KG1 (cell line): ENCODE measurements at places on chromosomes 5 and 9.

- no peak for DNase-seq
These were observed 143.4 kb downstream of the CDH12 start for GRCh38 chr5:22709743-22710142.

GRCh38 chr5:133114166-133114932 is 62.5 kb downstream of the HSPA4 start:
- no peak for DNase-seq

GRCh38 chr5:88662846-88663245 is 220.1 kb downstream of the MEF2C start:
- no peak for DNase-seq

DNA sequence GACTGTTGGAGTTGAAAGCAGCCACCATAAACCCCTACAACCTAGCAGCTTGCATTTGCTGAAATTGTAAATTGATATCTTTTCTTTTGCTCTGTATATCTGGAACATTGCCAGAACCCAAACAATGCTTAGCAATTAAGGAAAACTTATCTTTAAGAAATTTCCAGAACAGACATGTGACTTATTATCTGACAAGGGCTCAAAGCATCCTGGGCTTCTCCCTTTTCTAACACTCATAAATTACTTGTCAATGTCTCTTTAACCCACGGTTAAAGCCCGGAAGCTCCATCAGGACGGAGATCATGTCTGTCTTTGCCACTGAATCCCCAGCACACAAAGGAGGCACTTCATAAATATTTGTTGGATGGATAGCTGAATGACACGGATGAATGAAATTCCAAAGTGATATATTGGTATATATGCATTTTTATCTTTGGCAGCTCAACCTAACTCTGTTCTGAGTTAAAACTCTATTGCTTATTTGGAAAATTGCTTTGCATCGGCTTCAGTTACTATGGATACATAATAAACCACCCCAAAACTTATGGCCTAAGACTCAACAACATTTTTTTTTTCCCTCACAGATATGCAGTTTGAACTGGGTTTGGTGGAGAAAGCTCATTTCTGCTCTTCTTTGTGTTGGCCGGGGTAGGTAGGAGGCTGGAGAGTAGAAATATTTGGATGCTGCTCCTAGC is 103.1 kb upstream of the CLINT1 start:
- no peak for DNase-seq

- no peak for DNase-seq
These were observed 75.4 kb downstream of the NDUFAF2 start for GRCh38 chr5:61020415-61020814.

DNA sequence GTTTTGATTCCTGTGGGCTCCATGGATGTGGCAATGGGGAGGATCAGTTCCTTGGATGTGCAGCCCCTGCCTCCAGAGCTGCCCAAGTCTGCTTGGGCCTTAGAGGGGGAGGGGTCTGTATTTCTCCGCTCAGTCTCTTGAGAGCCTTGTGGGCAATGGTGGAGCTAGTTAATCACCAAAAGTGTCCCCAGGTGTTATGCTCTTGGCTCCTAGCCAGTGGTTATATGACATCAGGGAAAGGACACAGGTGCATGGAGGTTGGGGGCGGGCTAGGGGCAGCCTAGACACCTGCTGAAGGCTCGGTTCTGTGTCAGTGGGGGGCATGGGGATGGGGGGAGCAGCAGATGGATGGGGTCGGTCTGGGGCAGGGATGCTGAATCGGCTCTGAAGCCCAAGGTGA is 12.4 kb upstream of the ARAP3 start:
- no peak for DNase-seq

- DNase-seq: no peak
These were observed 14.1 kb upstream of the OR2S2 start for GRCh38 chr9:35972093-35972492.

GRCh38 chr5:54251981-54252380 is 58.4 kb downstream of the ARL15 start:
- no peak for DNase-seq

GRCh38 chr9:33868440-33868973 is 51.5 kb downstream of the UBE2R2 start:
- no peak for DNase-seq

DNA sequence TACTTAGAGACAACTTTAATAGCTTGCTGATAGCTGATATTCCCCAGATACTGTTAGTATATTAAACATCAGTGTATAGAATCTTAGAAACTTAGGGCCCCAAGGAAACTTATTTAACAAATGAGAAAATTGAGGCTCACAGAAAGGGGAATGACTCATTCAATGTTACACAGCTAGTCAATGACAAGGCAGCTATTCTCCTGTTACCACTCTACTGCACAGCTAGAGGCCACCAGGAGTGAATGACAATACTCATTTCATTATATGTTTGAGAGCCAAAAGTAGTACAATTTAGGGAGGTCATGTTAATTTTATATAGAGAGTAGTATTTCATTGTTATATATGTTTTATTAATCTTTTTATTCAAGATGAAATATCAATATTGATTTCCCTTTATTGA is 33.2 kb upstream of the PCDHB1 start:
- DNase-seq: no peak

GRCh38 chr9:32723789-32724325 is 59.5 kb upstream of the TMEM215 start:
- no peak for DNase-seq

GRCh38 chr5:109164001-109164400 is 245.8 kb downstream of the PJA2 start:
- DNase-seq: no peak

DNA sequence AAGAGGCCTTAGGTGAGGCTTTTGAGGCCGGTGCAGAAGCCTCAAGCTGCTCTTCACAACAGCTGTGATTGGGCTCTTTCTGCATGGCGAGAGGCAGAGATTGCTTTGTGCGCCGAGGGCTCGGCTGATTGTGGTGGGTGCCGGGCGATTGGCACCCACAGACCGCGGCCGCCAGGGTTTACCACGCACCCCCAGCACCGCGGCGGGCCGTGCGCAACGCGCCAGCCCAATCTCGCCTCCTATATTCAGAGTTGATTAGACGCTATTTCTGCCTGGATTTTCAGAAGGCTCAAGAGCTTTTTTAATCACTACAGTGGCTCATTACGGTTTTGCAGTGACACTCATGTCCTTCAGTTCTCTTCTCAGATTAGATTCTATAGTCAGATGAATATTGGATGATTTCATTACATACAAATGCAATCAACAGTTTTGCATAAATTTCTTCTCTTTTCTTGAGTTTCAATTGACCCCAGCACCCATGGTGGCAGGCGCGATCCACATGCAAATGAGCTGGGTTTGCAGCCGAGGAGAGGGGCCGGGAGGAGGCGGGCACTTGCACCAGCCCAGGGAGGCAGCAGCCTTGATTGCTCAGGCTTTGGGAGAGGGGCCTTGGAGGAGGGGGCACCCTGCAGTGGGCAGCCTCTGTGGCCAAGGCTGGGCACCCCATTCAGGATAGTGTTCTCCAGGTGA is 33.8 kb upstream of the PTGS1 start:
- no peak for DNase-seq

GRCh38 chr5:74162524-74162923 is 478.0 kb downstream of the ENC1 start:
- DNase-seq: no peak

DNA sequence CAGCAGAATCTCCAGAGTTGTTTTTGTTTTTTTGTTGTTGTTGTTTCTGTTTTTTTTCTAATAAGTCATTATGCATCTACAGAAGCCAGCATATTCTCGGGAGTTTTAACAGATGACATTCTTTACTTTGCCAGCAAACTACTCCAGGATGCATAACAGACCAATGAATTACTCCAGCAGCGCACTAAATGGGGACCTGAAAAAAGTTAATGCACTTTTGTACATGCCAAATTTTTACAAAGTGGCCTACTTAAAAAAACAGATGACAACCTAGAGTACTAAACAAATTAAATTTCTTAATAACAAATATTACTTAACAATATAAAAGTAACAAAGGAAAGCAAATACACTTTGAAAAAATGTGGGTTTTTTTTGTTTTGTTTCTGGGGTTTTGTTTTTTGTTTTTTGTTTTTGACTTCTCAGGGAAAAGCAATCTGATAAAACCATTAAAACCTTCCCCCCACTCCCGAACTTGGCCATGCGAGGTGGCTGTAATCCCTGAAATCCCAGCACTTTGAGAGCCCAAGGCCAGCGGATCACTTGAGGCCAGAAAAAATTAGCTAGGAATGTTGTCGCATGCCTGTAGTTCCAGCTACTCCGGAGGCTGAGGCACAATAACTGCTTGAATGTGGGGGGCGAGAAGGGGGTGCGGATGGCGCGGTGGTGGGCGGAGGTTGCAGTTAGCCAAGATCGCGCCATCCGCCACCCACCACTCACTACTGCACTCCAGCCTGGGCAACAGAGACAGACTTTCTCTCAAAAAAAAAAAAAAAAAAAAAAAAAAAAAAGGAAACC is 352.4 kb downstream of the CETN3 start:
- DNase-seq: no peak

GRCh38 chr5:126383246-126383645 is 40.0 kb upstream of the GRAMD2B start:
- no peak for DNase-seq

GRCh38 chr9:107337676-107338590 is 54.9 kb downstream of the RAD23B start:
- DNase-seq: no peak

DNA sequence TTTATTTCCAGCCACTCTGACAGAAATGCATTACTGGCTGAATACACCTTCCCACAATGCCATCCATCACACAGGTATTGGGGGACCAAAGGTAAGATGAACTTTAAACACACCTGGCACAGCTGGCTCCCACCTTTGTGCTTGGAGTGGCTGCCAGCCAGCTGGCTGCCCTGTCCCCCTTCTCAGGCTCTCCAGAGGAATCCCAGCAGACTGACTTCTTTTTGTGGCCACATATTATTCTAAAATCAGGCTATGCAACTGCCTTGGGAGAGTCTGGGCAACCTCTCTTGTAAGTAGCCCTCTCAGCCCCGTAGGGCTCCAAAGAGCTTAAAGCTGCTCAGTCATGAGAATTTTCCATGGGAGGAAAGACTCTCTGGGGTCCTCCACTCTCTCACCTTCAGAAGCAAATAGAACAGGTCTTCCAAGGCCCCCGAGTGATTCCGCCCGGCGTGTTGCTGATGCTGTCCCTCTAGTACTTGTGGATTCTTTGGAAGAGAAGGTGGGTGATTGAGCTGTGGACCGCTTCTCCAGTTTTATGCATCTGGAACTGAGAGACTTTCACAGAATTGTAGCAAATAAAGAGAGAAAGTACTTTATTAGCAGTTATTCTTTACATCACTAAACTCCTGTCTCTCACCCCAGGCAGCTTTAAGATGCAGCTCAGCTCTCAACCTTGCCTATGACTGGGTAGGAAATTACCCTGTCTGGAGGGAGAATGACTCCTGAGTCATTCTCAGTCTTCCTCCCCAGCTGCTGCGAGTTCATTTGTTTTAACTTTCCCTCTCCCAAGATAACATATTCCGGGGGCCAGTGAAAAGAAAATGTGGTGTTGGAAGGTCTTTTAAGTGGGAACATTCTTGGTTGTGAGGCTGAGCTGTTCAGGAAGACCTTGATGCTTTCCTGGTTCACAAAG is 159.4 kb upstream of the PITX1 start:
- no peak for DNase-seq

- DNase-seq: no peak
These were observed 98.1 kb downstream of the MARCHF11 start for GRCh38 chr5:16081376-16081955.

- DNase-seq: no peak
These were observed 16.2 kb upstream of the PAIP1 start for GRCh38 chr5:43573058-43573457.

GRCh38 chr5:147732291-147732883 is 50.1 kb downstream of the JAKMIP2 start:
- no peak for DNase-seq

GRCh38 chr9:77765781-77766259 is 117.7 kb upstream of the GNA14 start:
- DNase-seq: no peak

DNA sequence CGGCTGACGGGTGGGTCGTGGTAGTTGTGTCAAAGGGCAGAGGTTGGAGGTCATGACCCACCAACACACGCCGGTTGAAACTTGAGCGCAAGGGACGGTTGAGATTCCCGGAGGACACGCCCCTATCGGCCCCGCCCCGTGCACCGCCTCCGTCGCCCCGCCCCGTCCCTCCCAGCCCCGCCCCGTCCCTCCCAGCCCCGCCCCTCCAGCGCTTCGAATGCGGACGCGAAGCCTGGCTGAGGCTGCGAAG is 226 bp upstream of the RANBP17 start:
- DNase-seq: no peak

DNA sequence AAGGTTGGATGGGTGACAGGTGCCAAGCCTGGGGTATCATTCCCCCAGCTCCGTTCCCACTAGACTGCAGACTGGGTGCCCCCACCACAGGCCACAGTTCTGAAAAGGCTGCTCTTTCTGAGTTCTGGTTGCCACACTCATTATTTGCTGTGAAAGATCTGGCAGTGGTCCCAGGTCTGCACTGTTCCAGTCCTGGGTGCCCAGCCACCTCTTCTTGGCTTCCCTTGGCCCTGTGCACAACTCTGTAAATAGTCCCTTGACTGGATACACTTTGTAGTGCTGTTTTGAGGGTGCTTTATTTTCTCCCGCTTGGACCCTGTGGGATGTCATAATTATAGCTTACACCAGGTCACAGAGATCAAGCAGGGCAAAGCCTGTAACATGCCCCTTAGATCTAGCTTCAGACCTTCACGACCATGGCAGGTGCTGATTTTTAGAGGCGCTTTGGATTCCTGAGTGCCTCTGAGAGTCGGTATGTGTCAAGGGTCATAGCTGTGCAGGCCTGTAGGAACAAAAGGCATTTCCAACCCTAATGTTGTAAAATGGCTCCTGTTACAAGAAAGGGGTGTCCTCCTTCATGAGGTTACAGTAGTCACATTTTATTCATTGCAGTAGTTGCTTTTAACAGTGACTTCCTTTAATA is 344.9 kb downstream of the ICE1 start:
- DNase-seq: no peak

DNA sequence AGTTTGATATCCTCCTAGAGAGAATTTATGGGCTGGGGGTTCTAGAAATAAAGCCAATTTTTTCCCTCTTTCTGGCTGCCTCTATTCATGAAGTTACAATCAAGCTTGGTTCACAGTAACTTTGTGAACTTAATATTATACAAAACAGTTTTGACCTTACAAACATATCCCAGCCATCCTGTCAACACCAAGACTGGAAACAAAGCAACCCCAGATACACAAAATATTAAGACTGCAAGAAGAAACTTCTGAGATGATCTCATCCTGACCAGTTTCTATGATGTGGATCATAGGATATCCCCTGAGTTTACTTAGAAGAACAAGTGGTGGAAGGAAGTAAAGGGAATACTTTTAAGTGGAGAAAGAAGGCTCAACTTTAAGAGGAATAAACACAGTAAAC is 28.3 kb upstream of the CER1 start:
- no peak for DNase-seq

DNA sequence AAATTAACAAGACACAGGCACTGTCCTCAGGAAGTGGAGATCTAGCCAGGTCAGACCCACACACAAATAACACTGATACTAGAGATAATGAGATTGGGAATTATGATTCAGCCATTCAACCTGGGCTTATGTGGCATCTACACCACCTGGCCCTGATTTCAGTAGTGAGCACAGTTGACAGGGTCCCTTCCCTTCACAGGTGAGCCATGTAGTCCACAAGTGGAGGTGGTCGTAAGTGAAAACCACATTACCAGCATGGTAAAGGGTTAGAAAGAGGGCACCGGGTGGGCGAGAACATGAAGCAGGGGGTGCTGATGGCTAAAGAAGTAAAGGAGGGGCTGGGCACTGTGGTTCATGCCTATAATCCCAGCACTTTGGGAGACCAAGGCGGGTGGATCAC is 48.3 kb upstream of the IL17B start:
- DNase-seq: no peak
